ENCODE measurements at places on chromosomes 2 and 18.
A peak's percentile ranks its signal among the peaks of the same experiment; 100 is the strongest.

DNA sequence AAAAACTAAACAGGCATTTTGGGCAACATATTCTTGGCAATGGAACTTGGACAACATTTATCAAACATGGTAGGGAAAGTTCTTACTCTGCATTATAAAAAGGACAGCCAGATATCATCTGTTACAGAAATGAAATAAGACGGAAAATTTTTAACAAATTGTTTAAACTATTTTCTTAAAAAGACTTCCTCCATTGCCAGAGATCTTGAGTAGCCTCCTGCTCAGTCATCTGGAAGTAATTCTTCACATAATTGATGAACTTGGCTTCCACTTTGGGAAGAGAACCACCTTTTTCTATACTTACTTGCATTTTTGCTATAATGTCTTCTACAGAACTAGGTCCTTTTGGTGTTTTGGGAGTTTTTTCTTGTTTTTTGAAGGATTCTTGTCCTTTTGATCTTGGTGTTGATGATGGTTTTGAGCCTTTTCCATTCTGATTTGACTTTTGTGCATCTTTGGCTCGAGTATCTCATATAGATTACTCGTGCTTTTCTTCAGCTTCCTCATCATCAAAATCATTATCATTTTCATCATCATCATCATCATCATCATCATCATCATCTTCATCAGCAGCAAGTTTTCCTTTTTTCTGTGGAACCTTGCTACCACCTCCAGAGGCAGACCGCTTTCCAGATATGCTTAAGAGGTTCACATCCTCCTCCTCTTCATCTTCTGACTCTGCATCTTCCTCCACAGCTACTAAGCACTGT is 66.2 kb downstream of the CD28 start:
- DNase-seq = no peak

GRCh38 chr2:4715065-4715464 is 977.1 kb upstream of the SOX11 start:
- DNase-seq = peak; percentile 25

- DNase-seq = no peak
Measured at GRCh38 chr2:71905205-71905604, 242.5 kb downstream of the CYP26B1 start.

- DNase-seq = peak; percentile 14
Measured at GRCh38 chr2:168718622-168719021, 83.8 kb upstream of the NOSTRIN start.

- DNase-seq = no peak
Measured at GRCh38 chr2:137776697-137777096, 187.6 kb upstream of the HNMT start.

DNA sequence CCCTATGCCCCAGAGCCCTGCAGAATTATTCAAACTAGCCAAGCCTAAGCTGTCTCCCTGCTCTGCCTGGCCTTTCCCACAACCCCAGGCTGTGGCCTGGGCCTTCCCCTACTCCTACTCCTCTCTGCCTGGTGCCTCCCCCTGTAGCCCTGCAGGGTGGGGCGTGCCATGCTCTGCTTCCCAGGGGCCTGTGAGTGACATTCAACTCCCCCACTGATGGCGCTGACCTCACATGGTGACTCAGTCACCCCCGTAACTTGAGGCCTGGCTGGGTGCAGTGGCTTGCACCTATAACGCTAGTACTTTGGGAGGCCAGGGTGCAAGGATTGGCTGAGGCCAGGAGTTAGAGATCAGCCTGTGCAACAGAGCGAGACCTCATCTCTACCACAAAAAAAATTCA is 60.6 kb downstream of the KIF1A start:
- DNase-seq = peak; percentile 92

DNA sequence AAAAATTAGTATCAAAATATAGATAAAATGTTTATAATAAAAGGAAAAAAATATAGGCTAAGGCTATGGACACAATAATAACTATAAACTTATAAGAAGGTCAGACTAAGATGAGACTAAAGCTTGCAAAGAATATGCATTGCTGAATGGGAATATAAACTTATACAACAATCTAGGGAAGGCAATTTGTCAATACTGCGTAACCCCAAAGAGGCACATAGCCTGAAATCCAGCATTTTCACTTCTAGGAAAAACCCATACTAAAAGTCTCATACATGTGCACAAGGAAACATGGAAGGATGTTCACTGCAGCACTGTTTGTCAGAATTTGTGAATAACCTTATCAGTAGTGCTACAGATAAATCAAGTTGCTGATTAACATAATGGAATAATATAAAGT is 45.5 kb downstream of the FANCL start:
- DNase-seq = no peak

DNA sequence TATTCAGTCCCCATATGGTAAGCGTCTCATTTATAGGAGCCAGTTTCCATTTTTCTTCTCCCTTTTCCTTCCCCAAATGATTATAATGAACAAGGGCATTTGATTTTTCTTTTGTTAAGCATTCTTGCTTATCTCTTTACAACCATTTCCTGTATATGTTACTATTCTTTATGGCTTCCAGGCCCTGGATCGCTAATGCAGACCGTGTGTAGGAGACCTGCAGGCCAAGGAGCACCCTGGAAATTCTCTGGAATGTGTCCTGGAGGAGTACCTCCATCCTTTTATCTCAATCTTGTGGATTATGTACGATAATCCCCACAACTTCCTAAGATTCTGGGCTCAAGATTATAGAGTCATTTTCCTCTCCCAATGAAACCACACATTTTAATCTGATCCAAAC is 439.6 kb upstream of the MMADHC start:
- DNase-seq = no peak

GRCh38 chr2:135255208-135255607 is 203.1 kb downstream of the RAB3GAP1 start:
- no peak for DNase-seq

GRCh38 chr18:8607776-8608742 is 1.2 kb upstream of the RAB12 start:
- DNase-seq = peak; percentile 61

- no peak for DNase-seq
Measured at GRCh38 chr2:189960346-189960745, 102.2 kb downstream of the MSTN start.

DNA sequence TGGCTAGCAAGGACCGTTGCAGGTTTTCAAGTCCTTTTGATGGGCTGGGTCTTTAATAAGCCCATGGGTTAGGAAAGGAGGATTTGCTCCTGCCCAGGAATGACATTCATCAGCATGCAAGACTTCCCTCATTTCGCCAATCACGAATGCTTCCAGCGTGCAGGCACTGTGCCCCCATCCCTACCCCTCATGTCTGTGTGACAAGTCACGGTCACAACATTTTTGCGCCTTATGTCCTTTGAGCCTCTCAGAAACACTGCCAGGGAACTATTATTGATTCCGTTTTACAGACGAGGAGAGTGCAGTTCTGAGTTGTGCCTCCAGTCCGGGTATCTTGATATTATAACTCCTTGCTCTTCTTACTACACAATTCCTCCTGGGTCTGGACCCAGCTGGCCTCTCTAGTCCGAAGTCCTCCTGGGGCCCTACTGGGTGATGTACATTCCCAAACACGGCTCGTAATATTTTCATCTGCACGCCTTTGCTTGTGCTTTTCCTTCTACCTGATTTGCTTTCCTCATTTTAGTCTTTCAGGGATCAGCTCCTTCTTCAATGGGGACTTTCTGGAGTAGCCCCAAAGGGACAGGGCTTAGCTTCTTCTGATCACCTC is 101.8 kb upstream of the MYCN start:
- DNase-seq = no peak

- DNase-seq = no peak
Measured at GRCh38 chr2:129894616-129895015, 84.8 kb upstream of the RAB6C start.
